ENCODE measurements at places on chromosomes 6 and 20.

GRCh38 chr20:15643713-15644112 is 929.5 kb downstream of the KIF16B start:
- DNase-seq = no peak

DNA sequence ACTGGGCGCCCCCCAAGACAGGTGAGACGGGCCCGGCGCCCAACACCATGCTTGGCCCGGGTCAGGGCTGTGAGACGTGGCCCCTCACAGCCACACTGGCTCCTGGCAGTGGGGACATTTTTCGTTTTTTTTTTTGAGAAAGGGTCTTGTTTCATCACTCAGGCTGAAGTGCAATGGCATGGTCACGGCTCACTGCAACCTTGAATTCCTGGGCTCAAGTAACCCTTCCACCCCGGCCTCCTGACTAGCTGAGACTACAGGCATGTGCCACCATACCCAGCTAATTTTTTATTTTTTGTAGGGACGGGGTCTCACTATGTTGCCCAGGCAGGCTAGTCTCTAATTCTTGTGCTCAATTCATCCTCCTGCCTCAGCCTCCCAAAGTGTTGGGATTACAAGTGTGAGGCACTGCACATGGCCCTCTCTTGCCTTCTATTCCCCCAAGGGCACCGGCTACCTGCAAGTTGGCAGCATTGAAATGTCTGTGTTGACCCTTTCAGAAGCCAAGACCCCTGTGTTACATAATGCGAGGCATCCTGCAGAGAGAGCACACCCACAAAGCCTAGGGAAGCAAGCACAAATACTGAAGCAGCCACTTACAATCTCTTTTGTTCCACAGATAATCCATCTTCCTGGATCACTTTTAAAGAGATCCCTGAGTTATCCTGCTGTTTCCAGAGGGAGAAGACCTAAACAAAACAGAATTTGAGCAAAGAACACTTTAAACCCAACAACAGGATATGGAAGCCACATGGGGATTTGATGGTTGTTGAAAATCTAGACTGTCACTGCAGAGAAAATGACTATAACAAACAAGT is 57.5 kb upstream of the SLC4A11 start:
- no peak for DNase-seq

DNA sequence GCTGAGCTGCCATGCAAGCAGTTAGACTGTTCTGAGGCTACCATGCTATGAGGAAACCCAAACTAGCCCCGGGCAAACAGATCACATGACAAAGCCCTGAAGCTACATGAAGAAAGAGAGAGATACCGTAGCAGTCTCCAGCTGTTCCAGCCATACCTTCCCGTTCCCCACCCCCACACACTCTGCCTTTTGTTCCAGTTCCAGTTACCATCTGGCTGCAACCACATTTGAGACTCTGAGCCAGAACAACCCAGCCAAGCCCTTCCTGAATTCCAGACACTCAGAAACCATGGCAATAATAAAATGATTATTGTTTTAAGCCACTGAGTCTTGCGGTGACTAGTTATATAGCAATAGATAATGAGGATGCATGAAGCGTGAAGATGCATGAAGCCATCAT is 28.3 kb downstream of the RIN2 start:
- DNase-seq = peak; percentile 71

GRCh38 chr20:18359854-18360253 is 71.5 kb downstream of the ZNF133 start:
- no peak for DNase-seq

- no peak for DNase-seq
Measured at GRCh38 chr6:12075067-12075563, 63.0 kb downstream of the HIVEP1 start.

DNA sequence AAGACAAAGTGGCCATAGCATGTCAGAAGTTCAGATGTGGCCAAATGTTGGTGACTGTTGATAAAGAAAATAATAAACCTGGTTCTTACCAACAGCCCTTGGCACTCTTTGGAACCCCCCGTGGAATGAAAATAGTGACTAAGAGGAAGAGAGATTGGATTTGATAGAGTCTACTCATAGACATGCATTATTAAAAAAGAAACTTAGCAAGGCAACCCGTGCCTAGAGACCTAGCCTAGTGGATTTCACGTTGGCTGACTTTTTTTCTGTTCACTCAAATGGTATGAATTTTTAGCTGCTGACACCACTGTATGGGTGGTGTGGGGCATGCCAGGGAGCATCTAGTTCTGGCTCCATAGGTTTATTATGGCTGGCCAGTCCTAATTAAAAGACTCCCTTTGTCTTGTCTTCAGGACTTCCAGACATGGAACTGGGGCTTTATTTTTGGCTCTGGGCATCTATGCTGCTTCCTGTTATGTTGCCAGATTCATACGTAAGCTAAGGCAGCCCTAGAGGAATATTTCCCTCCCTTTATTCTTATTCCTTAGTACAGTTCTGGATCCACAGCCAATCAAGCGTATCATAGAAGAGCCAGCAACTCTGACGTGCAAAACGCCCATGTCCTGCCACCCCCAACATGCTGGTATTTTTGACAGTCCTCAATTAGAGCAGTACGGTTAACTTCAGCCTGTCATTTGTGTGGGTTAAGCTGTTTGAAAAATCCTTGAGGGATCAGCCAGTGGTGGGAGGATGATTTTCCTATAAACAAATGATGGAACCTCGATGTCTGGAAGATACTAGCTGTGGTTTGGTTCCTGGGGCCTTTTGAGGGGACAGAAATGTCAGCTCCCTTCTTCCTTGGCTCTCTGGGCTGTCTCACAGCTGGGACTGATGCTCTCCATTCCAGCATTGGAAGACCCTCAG is 127.5 kb downstream of the ISM1 start:
- peak; percentile 74 for DNase-seq

DNA sequence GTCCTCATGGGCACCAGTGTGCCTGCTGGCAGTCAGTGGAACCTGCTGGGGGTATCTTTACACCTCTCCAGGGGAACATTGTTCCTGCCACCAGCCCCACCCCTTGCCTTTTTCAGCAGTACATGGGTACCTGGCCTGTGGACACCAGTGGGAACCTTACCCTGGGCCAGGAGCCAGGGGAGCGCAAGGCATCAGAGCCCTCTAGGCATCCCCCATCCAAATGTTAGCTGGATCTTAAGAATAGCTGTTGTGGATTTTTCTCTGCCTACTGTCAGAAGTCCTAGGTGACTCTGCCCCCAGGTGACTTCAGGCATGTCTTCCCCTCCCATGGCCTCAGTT is 38.8 kb upstream of the ID1 start:
- DNase-seq = no peak

All from femur (tissue), 1 donor.